ENCODE measurements at places on chromosomes 6 and 20. TPM values are rescaled to one million over a fixed set of nuclear protein-coding genes. Genes with fewer than 3 reads are reported as not detected.

DNA sequence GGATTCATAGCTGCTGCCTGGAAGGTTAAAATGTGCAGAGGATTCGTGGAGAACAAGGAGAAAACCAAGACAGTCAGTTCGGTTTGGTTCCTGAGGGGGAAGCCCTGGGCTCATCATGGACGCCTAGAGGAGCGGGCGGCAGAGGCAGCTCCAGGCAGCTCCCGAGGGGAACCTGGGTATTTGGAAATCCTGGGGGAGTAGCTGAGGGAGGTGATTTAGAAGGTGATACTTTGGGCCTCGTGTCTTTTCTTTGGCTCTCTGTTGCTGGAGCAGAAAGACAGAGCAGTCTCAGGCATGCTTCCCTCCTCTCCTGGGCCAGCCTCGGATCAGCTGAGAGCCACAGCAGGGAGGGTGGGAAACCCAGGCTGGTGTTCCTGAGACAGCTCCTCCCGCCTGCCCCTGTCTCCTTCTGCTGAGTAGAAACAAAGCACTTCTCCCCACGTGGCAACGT, 139.5 kb downstream of the DLL1 start:
- no peak for DNase-seq

GRCh38 chr20:60297649-60298048, 339.4 kb downstream of the CDH26 start:
- DNase-seq = no peak

- no peak for DNase-seq
These were observed 9.5 kb upstream of the MYLK2 start for GRCh38 chr20:31809661-31810060.

- no peak for DNase-seq
These were observed 40.3 kb downstream of the PRDM1 start for GRCh38 chr6:106126482-106126881.

- no peak for DNase-seq
These were observed 8.3 kb upstream of the AVP start for GRCh38 chr20:3092611-3093379.

- no peak for DNase-seq
These were observed 558.9 kb downstream of the PKHD1 start for GRCh38 chr6:51528556-51528955.

GRCh38 chr6:37691904-37692806, 5.5 kb downstream of the MDGA1 start:
- no peak for DNase-seq

DNA sequence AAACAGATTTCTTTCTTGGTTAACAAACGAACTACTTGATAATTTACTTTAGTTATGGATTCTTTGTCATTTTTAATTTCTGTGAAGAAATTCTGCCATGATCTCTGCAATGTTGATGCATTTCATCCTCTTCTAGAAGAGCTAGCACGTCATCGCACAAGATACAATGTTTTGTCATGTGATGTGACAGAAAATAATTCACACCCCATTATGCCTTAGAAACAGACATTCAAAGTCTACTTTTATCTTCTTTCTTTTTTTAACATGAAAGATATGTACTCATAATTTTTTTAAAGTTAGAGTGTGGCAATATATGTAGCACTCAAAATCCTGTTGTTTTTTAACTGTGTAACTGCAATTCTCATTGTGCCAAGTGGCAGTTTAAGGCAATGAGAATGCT, 39.6 kb upstream of the NELFCD start:
- DNase-seq = no peak

- DNase-seq = no peak
These were observed 458.6 kb downstream of the MAFB start for GRCh38 chr20:40230486-40230885.

- DNase-seq = no peak
These were observed 88.4 kb downstream of the ZDHHC14 start for GRCh38 chr6:157469378-157469777.

DNA sequence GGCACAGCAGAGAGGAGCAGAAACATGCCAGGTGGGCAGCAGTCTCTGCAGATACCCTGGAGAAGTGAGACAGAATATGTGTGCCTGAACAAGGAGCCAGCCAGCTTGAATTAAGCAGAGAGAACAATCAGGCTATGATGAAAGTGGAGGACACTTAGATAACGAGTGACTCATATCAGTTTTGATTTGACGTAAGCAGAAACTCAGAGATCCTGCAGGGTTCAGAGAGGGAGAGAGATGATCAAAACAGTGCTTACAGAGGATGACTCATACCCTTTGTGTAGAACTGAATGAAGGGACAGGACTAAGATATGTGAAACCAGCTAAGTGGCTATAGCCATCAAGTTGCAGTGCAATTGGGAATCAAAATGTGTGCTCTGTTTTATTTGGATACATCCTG, 300.7 kb downstream of the TENT5A start:
- DNase-seq = no peak

- DNase-seq = no peak
These were observed 67.8 kb upstream of the EPB41L1 start for GRCh38 chr20:36086767-36087166.

GLP1R gene
- total RNA-seq = not detected

MICB gene
- 13.0 TPM for total RNA-seq

VSX1 gene
- total RNA-seq = not detected

RGS17 gene
- total RNA-seq = 8.0 TPM

KCNQ2 gene
- total RNA-seq = 0.14 TPM

ANGPT4 gene
- total RNA-seq = not detected

FAM8A1 gene
- 6.4 TPM for total RNA-seq

SLC16A10 gene
- 0.63 TPM for total RNA-seq

C6orf15 gene
- 0.29 TPM for total RNA-seq

ARMH2 gene
- total RNA-seq = not detected

Data from epithelial cell of proximal tubule (primary cell).